Spinal cord (tissue), 10 donors: ENCODE measurements at places on chromosomes 2 and 18.

DNA sequence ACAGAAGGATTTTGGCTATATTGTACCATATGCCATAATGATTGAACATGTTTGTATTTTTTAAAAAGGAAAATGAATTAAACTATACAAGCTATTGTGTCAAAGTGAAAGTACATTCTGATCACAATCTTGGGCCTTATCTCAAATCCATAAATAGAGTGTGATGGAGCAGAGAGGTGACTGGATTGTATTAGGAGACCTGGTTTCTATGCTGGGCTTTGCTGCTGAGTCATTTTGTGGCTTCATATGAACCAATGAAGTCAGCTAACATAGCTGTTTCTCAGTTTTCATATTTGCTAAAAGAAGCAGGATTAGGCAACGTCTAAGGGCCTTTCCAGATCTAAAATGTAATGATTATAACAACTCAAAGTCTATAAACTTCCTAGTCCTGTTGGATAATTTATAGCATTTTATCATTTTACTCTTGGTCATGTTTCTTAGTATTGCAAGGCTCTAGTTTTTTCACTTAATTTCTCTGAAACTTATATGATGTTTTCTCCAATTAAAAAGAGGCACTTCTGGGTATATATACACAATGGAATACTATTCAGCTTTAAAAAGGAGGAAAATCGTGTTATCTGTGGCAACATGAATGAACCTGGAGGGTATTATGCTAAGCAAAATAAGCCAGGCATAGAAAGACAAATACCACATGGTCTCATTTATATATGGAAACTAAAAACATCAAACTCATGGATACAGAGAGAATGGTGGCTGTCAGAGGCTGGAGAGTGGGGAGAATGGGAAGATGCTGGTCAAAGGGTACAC lies 112.3 kb downstream of the MEP1B start:
- no peak for DNase-seq

GRCh38 chr2:123695426-123695825 lies 329.7 kb upstream of the CNTNAP5 start:
- no peak for DNase-seq

DNA sequence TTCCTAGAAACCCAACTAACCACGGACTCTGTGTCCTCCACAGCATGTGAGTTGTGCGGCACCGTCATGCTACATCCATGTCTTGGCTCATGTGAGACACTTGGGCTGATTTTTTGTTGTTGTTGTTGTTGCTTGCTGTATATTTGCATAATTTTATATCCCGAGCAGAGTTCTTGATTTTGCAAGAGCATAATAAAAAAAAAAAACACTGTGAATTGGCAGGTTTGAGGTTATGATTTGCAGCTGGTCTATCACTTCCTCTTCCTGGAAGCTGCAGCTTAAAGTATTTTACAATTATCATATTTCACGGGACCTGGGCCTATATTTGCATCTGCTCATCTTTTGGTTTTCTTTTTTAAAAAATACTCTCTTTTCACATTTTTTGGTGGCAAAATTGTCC lies 142.3 kb upstream of the NRP2 start:
- DNase-seq, result no peak

DNA sequence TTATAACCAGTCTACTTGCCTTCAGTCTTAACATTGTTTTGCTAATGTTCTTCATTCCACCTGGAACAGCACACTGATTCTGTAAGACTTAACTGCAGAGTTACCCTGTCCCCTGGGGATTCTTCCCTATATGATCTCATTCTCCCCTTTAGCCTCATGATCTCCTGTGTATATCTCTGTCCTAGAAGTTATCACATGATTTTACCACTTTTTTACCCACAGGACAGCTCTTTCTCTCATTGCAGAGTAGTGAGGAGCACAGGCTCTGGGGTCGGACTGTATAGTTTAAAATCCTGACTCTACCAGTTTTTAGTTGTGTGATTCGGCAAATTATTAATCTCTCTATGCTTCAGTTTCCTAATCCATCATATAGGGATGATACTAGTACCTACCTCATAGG lies 14.2 kb upstream of the EXOC6B start:
- DNase-seq, result no peak

- no peak for DNase-seq
Observed at GRCh38 chr2:239292959-239293774, 107.7 kb downstream of the HDAC4 start.

DNA sequence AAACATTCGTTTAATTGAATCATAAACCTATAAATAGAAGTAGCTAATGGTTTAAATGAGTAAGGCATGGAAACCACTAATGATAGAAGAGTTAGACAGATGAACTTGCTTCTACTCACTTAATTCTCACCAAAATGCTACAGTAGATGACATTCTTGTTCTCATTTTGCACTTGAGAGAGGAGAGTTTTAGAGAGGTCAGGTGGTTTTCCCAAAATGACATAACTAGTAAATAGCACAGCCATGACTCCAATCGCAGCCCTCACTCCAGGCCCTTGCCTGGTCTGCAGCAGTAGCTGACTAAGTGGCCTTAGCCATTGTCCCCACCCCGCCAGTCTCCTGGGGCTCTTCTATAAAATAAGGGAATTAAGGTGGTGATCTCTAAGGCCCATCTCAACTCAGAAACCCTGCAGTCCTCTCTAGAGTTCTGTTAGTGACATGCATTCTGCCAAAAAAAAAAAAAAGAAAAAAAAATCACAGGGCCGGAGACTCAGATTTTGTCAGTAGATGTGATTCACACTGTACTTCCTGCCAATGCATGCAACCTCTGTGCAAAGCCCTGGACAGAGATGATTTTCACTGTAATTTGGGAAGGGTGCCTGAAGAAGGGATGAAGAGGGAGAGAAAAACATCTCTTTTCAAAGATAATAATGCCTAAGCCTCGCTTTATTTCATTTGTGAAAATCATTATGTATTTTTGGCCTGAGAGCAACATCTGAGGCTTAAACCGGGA lies 221.8 kb downstream of the ANAPC1 start:
- no peak for DNase-seq

DNA sequence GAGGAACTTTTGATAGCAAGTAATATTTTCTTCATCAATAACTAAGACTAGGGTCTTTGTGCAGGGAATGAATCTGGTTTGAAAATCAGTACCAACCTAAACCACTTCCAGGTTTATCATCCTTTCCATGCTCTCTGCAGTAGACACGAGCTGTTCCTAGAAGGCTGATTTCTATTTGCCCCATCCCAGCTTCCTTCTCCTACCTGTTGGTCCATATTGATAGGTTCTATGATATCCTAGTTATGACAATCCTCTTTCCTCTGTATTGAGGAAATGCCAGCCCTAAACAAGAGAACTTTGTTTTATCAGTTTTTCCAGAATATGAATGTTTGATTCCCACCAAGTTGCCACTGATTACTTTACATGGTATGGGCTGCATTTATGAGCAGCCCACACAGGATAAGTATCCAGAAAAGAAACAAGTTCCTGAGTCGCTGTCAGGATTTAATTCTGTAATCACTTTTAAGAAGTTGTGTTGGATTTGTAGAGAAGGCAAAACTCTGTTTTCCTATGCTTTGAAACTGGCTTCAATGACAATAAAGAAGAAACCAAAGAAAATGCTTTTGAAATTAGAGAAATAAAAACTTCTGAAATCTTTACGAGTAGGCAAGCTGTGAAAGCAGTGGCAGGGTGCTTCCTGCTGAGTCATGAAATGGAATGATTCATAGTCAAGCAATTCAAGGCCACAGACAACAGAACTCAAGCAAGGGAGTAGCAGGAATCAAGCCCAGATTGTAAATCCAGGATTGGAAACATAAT lies 37.3 kb upstream of the TANK start:
- no peak for DNase-seq

- DNase-seq, result no peak
Observed at GRCh38 chr2:44155666-44156446, 12.8 kb upstream of the PPM1B start.

DNA sequence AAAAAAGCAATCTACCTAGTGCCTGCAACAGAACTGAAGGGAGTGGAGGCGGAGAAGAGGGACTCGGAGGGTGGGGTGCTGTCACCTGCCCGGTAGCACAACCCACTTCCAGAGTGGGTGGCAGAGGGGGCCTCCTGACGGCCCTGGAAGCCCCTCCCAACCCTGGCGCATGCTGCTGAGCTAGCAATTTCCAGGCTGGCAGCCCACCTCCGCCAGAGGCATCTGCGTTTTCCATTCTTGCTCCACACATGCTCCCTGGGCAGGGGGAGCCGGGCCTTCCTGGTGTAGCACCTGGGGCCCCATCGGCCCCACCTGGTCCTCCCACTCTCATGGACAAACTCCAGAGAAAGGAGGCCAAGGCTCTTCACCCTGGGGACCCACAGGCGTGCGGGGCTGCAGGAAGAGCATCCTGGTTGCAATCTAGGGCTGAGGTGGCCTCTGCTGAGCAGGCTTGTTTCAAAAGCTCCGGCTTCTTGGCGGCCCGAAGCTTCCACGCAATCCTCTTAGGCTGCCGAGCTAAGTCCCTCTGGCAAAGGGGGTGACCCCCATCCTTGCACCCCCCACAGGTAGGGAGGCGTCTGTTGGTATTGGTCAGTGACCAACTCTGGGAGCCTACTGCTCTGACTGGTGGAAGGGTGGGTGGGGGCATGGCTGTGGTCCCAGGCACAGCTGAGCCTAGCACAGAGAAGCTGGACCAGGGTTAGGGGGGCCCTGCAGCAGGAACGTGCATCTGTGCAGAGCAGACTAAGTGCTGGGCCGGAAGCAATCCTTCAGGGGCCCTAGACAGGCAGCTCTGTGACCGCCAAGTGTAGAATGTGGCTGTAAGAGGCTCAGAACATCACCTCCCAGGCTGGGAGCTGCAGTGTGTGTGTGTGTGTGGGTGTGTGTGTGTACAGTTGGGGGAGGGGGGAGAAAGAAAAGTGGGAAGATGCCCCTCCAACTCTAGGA lies 2.6 kb downstream of the HS6ST1 start:
- DNase-seq, result no peak

DNA sequence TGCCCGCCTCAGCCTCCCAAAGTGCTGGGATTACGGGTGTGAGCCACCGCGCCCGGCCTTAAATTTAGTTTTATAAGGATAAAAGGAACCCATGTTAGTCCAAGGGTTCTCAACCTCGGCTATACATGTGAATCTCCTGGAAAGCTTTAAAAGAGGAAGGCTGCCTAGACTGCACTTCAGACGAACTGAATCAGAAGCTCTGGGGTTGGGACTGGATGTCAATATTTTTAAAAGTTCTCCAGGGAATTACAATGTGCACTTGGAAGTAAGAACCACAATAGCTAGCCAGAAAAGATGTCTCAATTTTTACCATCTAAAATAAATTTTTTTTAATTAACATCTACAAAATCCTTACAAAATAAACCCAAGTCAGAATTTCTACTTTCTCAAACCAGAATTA lies 10.1 kb downstream of the LMAN2L start:
- DNase-seq, result no peak

DNA sequence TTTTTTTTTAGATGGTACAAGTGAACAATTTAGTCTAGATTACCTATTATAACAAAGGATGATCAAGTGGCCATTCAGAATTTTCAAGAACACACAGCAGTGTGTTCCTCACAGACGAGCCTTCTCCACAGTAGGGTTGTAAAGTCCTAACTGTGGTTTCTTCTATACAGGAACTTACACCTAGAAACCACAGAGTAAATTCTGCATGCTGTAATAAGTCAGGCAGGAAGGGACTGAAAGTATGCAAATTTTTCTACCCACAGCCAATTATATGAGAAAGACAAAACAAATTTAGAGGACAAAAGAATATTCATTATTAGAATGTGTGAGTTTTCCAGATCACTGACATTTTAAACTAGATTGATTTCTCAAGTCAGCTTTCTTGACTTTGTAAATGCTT lies 99.5 kb downstream of the RBMS1 start:
- no peak for DNase-seq

GRCh38 chr18:78730546-78730945 lies 249.1 kb upstream of the SALL3 start:
- DNase-seq, result no peak
